G401 (cell line): ENCODE measurements at places on chromosomes 5 and 9. TPM values are rescaled to one million over a fixed set of nuclear protein-coding genes. Genes with fewer than 3 reads are reported as not detected.

DNA sequence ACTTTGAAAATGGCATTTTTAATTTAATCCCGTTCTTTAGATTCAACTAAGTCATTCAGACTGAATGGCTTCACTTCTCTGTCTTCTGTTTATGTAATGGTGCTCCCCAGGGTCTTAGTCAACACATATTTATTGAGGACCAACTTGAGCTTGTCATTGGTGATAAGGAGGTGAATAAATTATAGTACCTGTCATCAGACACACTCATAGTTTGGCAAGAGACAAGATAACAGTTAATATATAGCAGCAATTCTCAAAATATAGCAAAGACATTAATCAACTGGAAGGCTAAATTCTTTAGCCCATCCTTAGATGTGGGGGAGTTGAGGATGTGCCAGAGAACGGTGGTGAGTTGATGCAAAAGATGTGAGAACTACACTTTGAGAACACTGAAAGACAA is 78.4 kb downstream of the MACIR start:
- no peak for DNase-seq

- DNase-seq: no peak
These were observed 123.9 kb downstream of the UNC13B start for GRCh38 chr9:35285731-35286130.

DNA sequence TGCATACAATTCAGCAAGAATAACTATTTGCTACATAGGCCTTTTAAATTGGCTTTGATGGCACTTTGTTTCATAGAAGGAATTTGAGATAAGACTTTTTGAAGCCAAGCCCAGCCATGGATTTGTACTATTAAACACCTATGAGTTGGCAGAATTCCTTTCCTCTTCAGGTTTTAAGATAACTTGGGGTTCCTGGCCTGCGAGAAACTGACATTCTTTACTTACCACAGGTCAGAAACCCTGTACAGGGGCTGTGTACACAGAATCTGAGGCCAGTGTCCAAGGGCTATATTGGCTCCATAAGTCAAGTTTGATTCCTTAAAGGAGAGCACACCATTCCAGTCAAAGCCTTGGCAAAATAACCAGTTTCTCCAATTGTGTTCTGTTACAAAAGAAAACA is 10.8 kb upstream of the BTNL3 start:
- no peak for DNase-seq

DNA sequence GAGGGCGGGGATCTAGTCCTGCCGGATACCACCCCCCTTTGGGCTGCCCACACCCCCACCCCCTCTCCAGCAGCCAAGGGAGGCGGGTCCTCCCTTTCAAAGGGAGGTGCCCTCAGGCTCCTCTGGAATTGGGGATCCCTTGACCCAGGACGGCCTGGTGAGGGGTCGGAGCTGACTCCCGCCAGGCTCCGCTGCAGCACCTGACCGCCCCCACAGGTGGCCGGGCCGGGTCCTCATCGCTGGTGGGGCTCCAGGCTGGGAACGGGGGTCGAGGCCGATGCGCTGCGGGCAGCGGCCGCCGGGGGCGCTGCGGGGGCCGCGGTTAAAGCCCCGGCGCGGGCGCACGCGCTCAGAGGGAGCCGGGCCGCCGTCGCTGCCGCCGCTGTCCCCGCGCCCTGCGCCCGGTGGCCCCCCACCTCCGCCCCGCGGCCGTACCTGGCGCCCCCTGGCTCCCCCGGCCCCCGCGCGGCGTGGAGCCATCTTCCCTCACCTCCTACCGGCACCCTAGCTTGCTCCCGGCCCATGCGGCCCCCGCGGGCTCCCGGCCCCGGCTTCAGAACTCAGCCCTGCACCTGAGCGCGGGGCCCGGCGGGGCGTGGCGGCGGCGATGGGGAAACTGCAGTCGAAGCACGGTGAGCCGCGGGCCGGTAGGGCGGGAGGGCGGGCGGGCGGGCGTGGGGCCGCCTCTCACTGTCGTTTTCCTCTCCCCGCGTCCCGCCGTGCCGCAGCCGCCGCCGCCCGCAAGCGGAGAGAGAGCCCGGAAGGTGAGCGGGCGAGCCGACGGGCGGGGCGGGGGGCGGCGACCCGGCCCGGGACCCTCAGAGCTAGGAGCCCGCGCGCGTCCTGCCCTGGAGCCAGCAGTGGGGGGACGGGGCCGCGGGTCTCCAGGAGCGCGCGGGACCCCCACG is at the start of gene NKD2:
NKD2 (plus strand) TSS at position 352 of the 908 bp plus-strand sequence; CDS start at position 608, 256 bp downstream.
- DNase-seq: no peak

DNA sequence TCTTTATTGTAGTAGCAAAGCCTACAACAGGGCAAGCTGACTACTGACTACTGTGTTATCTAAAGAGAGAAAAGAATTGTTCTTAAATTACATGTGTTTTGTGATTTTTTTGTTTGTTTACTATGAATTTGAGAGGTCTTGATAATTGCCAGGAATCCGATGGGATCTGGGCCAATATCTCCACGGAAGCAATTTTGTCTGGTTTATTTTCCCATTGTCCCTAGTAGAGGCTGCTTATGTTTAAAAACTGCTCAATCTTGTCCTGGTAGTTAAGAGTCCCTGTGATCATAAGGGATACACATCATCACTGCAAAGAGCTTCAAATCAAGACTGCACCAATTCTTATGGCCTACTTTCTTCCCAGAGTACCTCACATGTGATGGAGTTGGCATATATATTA is 94.4 kb downstream of the GLDC start:
- no peak for DNase-seq

DNA sequence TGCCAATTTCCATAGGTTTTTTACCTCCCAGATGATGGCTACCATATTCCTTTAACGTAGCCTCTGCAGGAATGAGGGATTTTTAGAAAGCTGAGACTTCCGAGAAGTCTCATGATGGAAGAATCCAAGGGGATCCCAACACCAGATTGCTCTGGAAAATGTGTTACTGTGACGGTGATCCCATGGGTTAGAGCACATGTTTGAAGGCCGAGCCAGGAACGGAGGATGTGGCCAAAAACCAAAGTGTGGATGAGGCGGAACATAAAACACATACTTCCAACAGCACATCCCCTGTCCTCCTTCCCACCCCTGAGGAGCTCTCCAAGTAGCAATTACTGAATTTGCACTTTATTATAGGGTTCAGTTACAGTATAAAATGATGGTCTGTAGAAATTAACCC is 82.6 kb downstream of the GPR21 start:
- no peak for DNase-seq

- no peak for DNase-seq
These were observed 29.9 kb downstream of the BTNL9 start for GRCh38 chr5:181069767-181070491.

DNA sequence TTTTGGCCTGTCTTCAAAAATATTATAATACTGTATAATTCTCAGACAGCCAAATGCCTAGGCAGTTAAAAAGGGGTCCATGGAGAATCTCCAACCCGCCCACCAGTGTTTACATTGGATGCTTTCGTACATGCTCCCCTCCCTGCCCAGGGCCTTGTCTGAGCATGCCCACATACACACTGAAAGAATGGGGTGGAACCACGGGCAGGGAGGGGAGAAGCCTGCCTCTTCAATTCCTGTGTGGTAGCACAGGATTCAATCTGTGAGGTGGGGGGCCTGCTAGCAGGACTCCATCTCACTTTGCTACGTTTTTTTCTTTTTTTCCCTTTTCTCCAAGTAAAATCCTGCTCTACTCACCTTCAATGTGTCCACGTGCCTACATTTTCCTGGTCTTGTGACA is 314.7 kb upstream of the GRAMD2B start:
- no peak for DNase-seq

DNA sequence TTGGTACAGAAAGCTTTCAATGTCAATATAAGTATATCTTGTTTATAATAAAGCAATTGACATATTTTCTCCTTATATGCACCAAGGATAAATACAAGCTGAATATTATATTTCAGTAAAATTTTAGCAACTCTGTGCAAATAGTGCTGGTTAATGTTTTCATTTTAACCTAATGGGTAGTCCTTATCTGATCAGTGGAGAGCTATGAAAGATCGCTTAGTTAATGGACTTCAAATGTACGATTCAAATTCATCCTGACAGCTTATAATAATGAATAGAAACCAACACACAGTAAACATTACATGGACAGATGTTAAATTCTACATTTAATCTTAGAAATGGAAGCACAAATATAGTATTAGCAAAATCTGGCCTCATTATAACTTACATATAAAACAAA is 1495.2 kb upstream of the C9orf72 start:
- no peak for DNase-seq

GRCh38 chr9:4293293-4293941 is 6.5 kb downstream of the GLIS3 start:
- no peak for DNase-seq

- DNase-seq: no peak
These were observed 190.8 kb downstream of the AUH start for GRCh38 chr9:91170951-91171350.

- no peak for DNase-seq
These were observed 117.9 kb downstream of the MELK start for GRCh38 chr9:36690412-36691168.

GRCh38 chr9:120985819-120986222 is 59.2 kb upstream of the TRAF1 start:
- peak; percentile 52 for DNase-seq

GRCh38 chr5:74094782-74095108 is 468.7 kb downstream of the ARHGEF28 start:
- no peak for DNase-seq

DNA sequence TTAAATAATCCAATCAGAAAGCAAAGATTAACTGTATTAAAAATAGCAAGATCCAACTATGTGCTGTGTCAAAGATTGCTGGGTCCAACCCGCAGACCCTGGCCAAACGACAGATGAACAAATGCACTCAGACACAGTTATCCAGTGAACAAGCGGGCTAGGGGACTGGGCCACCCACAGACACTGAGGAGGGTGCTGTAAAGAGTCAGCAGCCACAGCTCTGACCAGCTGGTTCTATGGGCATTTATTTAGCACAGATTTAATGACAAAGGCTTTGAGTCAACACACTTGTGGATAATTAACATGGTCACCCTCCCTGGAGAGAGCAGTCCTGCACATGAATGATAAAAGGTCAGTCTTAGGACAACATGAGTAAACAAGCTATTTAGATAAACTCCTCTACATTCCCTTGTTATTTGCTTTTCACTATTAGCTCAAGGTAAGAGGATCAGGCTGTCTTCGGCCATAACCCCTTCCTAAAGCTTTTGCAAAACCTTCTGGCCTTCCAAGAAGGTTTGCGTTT is 424.9 kb downstream of the HINT1 start:
- no peak for DNase-seq

- no peak for DNase-seq
These were observed 1.8 kb downstream of the SKP2 start for GRCh38 chr5:36153726-36154125.

DNA sequence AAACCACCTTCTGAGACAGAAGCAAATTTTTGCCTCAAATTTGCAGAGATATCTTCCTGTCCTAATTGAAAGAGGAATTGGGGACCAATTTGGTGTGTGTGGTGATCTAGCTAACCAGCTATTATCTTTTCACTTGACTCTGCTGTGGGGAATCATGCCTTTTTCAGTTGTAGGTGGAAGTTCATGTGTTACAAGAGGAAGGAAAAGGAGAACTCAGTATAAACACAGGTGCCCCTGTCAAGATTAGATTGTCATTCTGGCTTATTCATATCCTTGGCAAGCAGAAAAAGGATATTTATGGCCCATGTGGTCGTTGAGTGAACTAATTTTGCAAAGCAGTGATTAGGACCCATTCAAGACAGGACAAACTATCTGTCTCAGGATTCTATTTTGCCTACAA is 336.8 kb upstream of the SLC30A5 start:
- no peak for DNase-seq

UGCG gene
- 147 and 192 TPM in 2 replicates for total RNA-seq

DRD1 gene
- not detected in 2 replicates for total RNA-seq

UBE2QL1 gene
- not detected in 2 replicates for total RNA-seq

MLANA gene
- total RNA-seq: not detected in 2 replicates

TAF11L10 gene
- not detected in 2 replicates for total RNA-seq

CDKN2AIPNL gene
- total RNA-seq: 45.0 and 57.5 TPM in 2 replicates

COL23A1 gene
- total RNA-seq: 0.06 TPM in 1 of 2 replicates, not detected in the other

HDHD3 gene
- 26.1 and 26.3 TPM in 2 replicates for total RNA-seq

FOXD4L6 gene
- not detected in 2 replicates for total RNA-seq

ALDH1A1 gene
- not detected in 2 replicates for total RNA-seq

WDR38 gene
- 0.62 TPM in 1 of 2 replicates, not detected in the other for total RNA-seq
